NCI-H226 (cell line): ENCODE measurements at places on chromosomes 3 and 15.

- no peak for DNase-seq
Observed at GRCh38 chr15:33580526-33580925, 269.8 kb downstream of the RYR3 start.

DNA sequence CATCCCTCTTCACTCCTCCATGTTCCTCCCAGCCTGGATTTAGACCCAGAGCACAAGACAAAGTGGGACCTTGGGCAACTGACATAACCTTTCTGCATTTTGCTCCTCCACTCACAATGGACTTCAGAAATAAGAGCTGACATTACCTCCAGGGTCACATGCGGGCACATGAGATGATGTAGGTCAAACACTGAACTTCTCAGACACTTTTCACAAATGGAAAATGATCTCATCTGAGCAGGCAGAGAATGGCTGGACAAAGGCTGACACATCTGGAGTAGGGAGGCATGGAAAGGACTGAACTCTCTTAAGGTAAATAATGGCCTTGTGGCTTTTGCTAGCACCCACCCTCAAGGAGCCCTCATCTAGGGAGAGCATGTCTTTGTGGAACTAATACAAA lies 849.2 kb upstream of the CFAP20DC start:
- DNase-seq: no peak

GRCh38 chr3:177050501-177051237 lies 146.6 kb downstream of the TBL1XR1 start:
- DNase-seq: peak; percentile 10

- no peak for DNase-seq
Observed at GRCh38 chr15:75817138-75817935, 25.9 kb upstream of the UBE2Q2 start.

- DNase-seq: peak; percentile 23
Observed at GRCh38 chr3:30256474-30256873, 349.9 kb upstream of the TGFBR2 start.

DNA sequence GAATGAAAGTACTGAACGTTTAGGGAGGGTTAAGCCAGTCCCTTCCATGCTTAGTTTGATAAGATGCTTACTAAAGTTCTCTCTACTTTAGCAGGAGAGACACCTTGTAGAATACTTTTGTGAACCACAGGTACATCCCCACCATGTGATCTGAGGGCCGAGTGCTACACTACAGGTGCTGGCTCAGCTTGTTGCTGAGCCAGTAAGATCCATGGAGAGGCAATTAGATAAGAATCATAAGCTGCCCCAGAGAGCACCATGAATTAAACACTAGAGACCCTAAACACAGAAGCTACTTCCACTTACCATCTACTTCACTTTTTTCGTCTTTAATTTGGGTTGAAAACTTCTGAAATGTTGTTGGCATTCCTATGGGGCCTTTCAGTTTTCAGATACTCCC lies 70.5 kb upstream of the GOLGA8B start:
- DNase-seq: no peak

DNA sequence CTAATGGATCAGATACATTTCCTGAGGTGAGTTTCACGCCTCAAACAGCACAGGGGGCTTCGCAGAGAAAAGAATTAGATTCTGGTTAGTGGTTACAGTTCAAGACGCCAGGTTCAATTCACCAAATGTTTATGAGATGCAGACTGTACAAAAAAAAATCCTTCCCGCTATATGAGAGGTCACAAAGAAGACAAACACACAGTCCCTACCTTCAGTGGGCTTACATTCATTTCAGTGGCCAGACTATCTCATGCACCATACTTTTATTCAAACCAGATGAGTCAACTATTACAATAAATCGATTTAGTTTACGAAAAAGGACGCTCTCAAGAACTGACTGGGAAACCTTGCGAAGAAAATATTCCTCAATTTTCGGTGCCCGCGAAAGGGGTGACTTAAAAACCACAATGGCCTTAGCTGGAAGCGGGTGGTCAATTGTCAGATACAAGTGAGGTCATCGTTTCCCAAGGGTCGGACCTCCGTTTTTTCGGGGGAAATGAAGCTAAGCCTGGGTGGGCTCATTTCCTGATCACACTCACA lies 695 bp downstream of the METTL6 start:
- no peak for DNase-seq

GRCh38 chr3:34038131-34038530 lies 239.7 kb downstream of the PDCD6IP start:
- DNase-seq: no peak

GRCh38 chr3:66819993-66820501 lies 178.1 kb upstream of the KBTBD8 start:
- DNase-seq: no peak

- no peak for DNase-seq
Observed at GRCh38 chr3:47496892-47497291, 16.6 kb downstream of the ELP6 start.

- no peak for DNase-seq
Observed at GRCh38 chr3:137737208-137737607, 26.9 kb upstream of the SOX14 start.

DNA sequence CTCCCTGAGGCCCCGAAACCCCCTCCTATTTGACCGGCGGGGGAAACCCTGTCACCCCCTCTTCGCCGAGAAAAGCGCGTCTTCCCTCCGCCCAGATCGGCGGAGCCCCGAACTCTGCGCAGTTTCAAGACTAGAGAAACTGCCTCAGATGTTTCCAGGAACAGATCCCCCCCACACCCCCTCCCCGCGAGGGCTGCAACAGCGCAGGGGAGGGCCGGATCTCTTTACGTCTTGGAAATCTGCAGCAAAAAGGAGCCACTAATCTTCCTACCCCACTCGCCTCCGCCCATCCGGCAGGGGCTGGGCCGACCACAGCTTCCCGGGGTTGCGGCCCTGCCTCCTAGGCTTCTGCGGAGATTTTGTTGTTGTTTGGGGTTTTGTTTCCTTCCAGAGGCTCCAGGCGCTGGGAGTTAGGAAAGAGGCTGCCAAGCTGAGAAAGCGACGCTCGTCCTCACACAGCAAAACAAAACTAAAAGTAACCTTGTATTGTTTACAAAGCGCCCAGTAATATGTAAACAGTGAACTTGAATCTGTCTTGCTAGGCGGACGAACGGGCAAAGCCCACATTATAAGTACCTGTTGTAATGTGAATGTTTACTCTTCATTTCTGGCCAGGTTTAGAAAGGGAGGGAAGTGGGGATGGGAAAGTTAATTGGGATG lies 2.2 kb downstream of the FOXB1 start:
- DNase-seq: peak; percentile 85

DNA sequence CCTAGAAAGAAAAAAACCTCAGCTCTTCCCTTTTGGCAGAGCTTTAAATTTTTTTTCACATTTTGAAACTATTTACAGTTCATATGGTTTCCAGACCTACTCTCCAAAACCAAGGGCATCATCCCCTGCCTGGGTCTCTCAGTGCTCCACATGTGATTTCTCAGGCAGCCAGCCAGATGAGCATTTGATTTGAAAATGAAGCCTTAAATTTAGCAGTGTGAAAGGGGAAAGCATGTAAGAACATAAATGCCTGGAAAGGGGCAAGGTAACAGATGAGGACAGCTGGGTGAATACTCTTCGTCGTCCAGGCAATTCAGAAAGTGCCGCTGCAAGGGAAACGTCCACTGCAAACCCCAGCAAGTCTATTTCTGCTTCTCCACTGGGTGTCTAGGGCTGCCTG lies 94.8 kb downstream of the ATP8B4 start:
- no peak for DNase-seq

DNA sequence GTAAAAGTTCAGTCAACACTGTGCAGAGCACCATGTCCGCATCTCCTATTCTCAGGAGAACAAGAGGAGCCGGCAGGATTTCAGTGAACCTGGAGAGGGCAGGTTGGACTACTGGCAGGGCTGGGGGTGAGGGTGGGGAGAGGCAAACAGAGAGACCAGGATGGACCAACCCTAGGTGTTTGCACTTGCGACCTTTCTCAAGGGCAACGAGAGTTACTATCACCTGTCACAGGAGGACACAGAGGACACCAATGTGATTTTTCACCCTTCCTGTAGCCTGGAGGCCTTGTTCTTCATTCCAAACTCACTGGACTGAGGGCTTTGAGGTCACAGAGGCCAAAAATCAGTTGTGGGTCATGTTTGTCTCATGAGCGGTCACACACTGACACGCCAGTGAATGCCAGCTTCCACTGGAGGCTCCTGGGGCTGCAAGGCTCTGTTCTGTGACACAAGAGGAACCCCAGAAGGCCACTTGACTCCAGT lies 89.5 kb downstream of the CPN2 start:
- no peak for DNase-seq

GRCh38 chr3:44468572-44469520 lies 8.6 kb downstream of the ZNF445 start:
- peak; percentile 44 for DNase-seq

GRCh38 chr3:159189994-159190669 lies 388.3 kb downstream of the MFSD1 start:
- peak; percentile 79 for DNase-seq

GRCh38 chr3:152583963-152584362 lies 251.0 kb upstream of the P2RY1 start:
- DNase-seq: no peak

GRCh38 chr15:70487387-70487740 lies 276.0 kb downstream of the UACA start:
- DNase-seq: no peak

GRCh38 chr3:6512172-6512800 lies 348.6 kb upstream of the GRM7 start:
- DNase-seq: no peak

DNA sequence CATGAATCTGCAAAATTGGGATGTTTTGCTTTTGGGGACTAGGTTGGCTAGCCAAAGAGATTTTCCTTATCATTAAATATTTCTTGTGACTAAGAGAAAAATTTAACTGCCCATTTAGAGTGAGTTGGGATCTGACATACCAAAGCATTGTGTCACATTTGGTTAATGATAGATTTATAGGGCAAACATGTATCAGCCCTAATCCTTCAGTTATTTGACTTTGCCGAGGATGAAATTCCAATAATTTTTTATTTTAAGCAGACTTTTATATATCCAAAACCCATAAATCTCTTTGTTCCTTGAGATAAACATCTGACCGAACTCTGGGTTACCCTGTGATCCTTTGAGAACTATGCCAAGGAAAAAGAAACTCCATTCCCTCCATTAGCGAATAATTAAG lies 218.9 kb downstream of the CDIN1 start:
- DNase-seq: peak; percentile 17

DNA sequence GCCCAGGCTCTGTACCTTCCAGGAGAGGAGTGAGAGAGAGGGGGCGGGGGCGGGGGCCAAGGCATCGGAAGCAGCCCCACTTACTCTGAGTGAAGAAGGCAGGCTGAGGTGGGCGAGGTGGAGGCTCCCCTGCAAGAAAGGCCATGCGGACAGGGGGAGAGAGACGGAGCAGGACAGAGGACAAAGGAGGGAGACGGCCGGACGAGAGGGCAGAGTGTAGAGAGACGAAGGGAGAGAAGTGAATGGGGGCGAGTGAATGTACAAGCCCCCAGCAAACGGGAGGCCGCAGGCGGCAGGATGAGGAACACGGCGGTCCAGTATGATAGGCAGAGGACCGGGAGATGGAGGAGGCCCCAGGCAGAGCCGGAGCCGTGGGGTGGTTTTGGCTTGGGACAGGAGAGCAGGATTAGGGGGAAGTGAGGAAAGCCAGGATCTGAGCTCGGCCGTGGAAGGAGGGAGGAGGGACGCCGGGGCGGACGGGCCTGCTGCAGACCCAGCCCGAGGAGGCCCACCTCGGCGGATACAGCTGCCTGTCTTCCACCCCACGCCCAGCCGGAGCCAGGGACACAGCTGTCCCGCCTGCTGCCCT lies 38.8 kb downstream of the TNK2 start:
- DNase-seq: no peak

GRCh38 chr15:52133510-52134220 lies 21.1 kb upstream of the BCL2L10 start:
- no peak for DNase-seq

GRCh38 chr15:22878103-22878502 lies 39.6 kb downstream of the NIPA2 start:
- no peak for DNase-seq

DNA sequence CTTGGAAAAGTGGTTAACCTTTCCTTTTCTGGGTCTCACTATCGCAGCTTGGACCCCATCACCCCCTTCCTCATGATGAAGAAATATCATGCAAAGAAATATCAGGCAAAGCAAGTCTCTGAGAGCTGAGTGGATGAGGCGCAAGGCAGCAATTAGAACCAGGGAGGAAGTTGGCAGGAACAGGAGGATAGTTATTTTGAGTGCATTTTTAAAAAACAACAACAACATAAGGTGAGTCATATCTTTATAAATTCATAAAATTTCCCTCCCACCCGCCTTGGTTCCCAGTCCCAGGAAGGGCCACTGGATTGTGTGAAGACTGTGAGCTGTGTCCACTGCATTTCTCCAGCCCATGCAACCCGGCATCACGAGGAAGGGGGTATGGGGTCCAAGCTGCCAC lies 316.9 kb upstream of the TLE3 start:
- no peak for DNase-seq

- DNase-seq: no peak
Observed at GRCh38 chr3:172176061-172176770, 136.8 kb downstream of the FNDC3B start.

DNA sequence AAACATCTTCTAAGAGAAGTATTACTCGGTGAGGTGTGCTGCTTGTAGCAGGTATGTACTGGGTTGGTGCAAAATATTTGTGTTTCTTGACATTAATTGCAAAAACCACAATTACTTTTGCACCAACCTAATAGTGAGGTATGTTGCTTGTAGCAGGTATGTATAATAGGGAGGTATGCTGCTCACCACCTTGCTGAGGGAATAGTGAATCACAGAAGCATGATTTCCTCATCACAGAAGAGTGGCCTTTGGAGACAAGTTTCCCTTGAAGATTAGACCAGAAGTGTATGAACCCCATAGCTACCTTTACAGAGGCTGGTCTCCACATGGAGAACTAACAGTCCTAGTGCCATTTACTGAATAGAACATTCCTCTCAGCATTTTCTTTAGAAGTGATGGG lies 15.5 kb downstream of the DCP1A start:
- DNase-seq: no peak

GRCh38 chr3:8233938-8234337 lies 267.7 kb upstream of the LMCD1 start:
- DNase-seq: no peak

DNA sequence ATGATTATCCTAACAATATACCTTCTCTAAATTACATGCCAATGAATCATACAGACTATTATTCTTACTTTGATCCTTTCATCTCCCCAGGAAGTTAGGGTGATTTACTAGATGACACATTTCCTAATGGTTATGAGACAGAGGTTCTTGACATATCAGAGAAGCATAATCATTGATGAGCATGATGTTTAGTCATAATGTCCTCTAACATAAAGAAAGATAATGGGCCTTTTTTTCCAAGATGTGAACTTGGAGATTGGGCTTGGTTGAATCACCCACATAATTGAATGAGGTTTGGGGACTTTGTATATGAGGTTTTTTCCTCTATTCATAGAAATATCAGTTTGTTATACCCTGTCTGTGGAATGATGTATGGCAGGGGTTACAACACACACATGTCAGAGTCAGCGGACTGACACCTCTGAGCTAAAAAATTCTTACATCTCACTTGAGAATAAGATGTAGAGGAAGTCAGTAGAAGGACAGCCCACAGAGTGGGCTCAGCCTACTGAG lies 69.7 kb upstream of the DCBLD2 start:
- DNase-seq: peak; percentile 94
